ENCODE measurements at places on chromosomes 3 and 15.

DNA sequence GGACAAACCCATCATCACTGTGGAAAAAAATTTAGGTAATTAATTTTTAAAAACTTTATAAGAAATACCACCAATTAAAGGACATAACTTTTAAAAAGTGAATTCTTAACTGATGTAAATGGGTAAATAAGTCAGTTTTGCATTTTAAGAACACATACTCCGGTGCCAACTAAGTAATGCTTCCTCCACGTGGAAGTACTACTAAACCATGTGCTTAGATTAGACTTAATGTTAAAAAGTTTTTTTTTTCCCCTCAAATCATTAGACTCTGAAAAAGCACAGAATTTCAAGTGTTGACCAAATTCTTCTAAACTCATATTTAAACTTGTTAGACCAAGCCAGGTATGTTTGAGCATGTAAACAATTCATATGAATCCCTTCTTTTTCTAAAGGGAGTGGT is 242.0 kb downstream of the NFKBIZ start:
- DNase-seq: no peak

DNA sequence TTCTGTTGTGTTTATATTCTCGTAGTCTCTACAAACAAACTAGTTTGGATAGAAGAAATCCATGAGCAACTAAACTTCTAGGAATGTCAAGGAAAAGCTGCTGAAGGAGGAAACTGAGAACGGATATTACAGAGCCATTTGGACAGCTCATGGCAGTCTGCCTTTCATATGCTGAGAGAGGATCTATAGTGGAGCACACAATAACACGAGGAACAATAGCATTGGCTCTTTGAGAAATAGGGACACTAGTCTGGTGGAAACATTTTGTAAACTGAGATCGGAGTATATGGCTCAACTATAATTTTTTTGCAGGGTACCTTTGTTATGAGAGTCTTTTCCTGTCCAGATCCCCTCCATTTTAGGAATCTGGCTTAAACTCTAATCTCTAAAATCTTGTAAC is 200.5 kb downstream of the CLSTN2 start:
- DNase-seq: no peak

DNA sequence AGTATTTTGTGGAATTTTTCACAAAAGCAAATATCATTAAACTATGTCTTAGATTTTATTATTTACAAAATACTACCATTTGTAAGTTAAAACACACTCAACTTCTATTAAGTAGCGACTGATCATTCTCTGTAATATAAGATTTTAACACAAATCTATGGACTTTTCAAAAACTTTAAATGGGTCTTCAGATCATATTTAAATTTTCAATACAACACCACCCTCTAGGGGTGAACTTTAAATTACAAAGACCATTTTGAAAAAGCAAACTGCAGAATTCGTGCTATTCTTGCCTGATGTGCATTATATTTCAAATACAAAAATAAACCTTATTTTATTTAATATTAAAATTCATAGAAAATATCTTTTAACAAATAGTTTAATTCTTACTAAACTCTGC is 8.2 kb upstream of the VGLL4 start:
- no peak for DNase-seq

DNA sequence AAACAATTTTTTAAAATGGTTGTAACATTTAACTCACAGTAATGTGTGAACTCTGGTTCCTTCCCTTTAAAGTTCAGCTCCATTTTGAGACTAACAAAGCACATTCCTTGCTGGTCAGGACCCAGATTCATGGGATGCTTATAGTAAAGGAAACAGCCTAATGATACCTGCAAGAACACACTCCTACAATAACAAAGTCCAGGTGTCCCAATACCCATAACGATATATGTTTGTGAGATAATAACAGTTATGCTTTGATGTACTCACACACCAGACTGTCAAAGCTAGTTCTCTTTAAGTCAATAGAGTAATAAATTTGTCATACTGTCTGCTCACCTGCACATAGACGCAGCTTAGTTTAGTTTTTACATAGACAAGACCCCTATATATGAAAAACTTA is 15.9 kb upstream of the CCDC50 start:
- no peak for DNase-seq

- DNase-seq: no peak
These were observed 577.5 kb downstream of the DIPK2A start for GRCh38 chr3:144549166-144549565.

- DNase-seq: no peak
These were observed 123.5 kb upstream of the GOLGA6L4 start for GRCh38 chr15:84112025-84112424.

GRCh38 chr15:25416693-25417092 is 22.1 kb downstream of the UBE3A start:
- DNase-seq: no peak

- DNase-seq: no peak
These were observed 36.9 kb downstream of the TXNRD3 start for GRCh38 chr3:126618021-126618420.

DNA sequence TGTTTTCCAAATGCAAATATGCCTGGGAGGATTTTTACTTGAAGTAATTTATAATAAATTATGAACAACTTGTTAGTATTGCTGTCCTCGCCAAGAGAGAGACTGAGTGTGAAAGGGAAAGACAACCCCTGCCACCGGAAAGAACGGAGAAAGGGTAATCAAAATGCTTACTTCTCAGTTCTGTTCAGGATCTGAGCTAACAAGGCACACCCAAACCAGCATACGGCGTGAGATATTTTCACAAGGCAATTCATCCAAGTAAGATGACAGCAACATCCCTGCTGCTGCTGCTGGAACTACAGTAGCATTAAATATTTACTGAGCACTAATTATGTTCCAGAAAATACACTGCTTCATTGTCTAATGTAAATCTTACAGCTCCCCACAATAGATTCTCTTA is 96.1 kb downstream of the KBTBD8 start:
- no peak for DNase-seq

DNA sequence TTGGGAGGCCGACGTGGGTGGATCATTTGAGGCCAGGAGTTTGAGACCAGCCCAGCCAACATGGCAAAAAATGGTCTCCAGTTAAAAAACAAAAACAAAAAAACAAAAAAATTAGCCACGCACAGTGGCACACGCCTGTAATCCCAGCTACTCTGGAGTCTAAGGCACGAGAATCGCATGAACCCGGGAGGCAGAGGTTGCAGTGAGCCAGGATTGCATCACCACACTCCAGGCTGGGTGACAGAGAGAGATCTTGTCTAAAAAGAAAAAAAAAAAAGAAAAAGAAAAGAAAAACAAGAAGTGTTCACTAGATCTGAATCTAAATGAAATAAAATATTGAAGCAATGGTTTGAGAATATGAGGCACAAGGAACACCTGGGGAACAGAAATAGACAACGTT is 36.7 kb downstream of the SLC9A9 start:
- DNase-seq: no peak

- DNase-seq: no peak
These were observed 7.7 kb downstream of the CGNL1 start for GRCh38 chr15:57384024-57384423.

- DNase-seq: no peak
These were observed 542.6 kb downstream of the TUSC7 start for GRCh38 chr3:117252208-117252607.

- DNase-seq: no peak
These were observed 10.1 kb downstream of the GOLIM4 start for GRCh38 chr3:168085491-168086119.

GRCh38 chr3:103617961-103618360 is 1183.1 kb downstream of the ZPLD1 start:
- DNase-seq: no peak

GRCh38 chr15:33028495-33028894 is 166.0 kb downstream of the FMN1 start:
- DNase-seq: no peak

GRCh38 chr15:48984811-48985352 is 21.2 kb upstream of the SHC4 start:
- DNase-seq: no peak

- no peak for DNase-seq
These were observed 62.7 kb downstream of the ASTE1 start for GRCh38 chr3:130963878-130964277.

- DNase-seq: no peak
These were observed 9.8 kb upstream of the OR5K4 start for GRCh38 chr3:98343647-98344507.

DNA sequence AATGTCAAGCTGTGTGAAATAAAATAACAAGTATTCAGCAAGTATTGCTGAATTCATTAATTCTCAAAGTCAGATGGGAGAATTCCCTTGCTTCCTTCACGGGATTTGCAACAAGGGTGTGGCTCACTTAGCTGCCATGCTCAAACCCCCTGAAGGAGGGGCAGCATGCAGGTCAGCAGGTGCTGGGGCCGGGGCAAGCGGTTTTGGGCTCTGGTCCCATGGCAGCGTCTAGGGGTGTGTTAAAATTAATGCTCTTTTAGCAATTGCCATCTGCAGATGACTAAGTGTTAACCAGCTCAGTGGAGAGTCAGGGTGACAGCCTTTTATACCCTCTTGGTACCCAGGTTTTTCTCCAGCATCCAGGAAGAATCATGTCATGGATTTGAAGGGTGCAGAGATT is 40.0 kb upstream of the RBMS3 start:
- no peak for DNase-seq

- DNase-seq: no peak
These were observed 67.6 kb upstream of the PLCL2 start for GRCh38 chr3:16817197-16817596.

GRCh38 chr3:188185717-188186251 is 31.8 kb downstream of the LPP start:
- no peak for DNase-seq

DNA sequence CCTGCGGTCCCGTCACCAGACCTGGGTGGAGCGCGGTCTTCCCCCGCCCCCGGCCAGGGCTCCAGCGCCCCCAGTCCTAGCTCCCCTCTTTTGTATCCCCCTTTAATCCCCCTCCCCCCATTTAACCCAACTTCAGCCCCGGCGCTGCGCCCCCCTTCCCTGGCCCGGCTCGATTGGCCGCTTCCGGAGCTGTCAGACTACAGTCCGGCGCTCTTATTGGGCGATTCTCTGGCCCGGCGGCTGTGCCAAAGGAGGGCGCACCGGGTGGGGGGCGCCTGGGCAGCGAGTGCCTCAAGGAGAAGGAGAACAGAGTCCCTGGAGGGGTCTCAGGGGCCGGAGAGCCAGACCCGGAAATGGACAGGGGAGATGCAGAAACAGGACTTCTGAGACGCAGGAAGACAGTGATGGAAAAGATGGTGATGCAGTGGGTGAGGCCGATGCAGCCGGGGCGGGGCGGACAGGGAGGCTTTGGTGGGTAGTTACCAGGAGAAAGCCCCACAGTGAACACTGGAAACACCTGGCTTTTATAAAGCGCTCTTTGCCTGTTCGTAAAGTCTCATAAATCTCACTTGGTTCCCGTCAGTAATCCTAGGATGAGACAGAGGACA is 1.2 kb upstream of the ADCY5 start:
- no peak for DNase-seq

DNA sequence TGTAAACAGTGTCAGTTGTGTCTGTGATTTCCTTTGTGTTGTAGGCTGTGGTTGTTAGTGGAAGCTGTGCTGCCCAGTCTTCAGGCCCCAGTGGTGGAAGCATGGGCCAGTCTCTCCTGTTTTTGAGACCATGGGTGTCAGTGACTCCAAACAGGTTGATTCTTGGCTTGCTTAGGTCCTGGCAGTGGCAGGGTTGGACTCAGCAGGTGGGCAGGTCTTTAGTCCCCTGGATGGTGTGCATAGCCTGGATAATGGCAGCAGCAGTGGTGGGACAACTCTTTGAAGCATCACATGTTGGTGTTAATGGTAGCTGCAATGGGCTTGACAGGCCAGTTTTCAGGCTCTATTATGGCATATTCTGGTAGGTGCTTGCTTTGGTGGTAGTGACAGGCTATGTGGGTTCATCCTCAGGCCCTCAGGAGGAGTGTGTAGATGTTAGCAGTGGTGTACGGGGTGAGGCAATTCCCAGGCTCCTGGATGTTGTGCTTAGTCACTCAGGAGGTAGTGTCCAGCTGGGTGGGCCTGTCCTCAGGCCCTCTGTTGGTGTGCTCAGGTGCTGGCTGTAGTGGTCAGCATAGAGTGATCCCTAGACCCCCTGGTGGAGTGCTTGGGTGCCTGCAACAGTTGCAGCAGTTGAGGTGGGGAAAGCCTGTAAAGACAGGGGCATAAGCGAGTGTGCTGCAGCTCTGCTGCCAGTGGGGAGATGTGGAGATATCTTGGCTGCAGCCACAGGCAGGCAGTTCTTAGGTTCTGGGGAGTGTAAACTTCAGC is 596.7 kb downstream of the PDCD6IP start:
- DNase-seq: no peak

DNA sequence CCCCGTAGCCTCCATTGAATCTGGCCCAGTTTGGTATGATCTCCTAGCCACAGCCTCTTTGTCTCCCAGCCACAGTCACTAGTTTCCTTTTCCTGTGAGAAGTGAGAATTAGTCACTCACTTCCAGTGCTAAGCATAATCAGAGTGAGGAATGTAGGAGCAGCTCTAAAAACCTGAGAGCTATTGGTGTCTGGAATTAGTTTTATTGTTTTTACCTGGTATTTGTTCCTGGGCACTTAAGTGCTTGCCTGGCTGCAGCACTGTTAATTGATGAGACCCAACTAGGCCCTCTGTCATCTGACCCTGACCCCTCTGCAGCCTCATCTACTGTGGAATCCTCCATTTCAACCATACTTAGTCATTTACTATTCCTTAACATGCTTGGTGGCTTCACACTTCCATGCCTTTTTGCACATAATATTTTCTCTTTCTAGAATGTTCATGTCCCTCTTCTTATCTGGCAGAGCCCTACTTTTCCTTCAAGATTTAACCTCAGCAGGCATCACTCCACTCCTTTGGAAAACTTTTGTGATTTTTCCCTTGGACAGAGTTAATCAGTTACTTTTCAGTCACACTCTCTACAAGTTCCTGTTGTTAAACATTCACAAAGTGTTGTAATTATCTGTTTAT is 48.8 kb downstream of the PDE8A start:
- no peak for DNase-seq

GRCh38 chr3:192024751-192025150 is 563.8 kb downstream of the PYDC2 start:
- DNase-seq: no peak

- DNase-seq: no peak
These were observed 3.3 kb upstream of the RNU6-1 start for GRCh38 chr15:67843092-67843501.

GRCh38 chr3:93981649-93982048 is 1.7 kb downstream of the ARL13B start:
- no peak for DNase-seq

DNA sequence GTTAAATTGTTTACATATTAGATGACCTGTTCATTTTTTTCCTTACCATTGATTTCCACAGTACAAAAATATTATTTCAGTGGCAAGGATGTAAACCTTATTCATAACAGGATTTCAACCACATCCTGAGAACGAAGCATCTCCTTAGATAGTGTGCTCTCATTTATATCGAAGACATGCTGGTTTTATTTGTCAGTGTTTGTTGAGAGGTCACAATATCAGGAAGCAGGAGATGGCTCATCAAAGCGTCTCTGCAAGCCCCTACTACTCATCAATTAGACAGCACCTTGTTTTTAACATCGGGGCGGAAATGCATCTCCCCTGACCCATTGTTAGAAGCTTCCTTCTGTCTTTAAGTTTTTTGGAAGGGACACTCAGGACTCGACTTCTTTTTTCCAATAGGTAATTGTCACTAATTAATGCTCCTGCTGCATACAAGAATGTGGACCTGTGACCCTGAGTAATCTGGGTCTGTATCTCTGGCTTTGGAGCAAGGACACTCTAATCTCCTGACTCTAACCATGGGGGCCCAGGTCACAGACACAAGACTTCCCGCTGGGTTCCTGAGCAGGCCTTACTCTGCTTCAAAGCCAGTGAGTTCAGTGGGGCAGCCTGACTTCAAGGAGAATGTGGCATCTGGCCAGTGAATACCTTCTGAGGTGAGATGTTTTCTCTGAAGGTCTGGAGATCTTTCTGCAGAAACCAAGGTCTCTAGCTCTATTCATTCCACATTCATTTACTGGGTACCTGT is 50.3 kb downstream of the MECOM start:
- no peak for DNase-seq

GRCh38 chr3:4290272-4290893 is 12.8 kb upstream of the SETMAR start:
- peak; percentile 10 for DNase-seq

Data from activated CD4-positive, CD25-positive, alpha-beta regulatory T cell treated with anti-CD3 and anti-CD28 coated beads, Interleukin-2, amount 50 U/mL, for 16 hours (primary cell).